ENCODE measurements at places on chromosomes 11 and 22. TPM values are rescaled to one million over a fixed set of nuclear protein-coding genes. Genes with fewer than 3 reads are reported as not detected.

YAP1 gene
- total RNA-seq, result 1.3 TPM

DNA sequence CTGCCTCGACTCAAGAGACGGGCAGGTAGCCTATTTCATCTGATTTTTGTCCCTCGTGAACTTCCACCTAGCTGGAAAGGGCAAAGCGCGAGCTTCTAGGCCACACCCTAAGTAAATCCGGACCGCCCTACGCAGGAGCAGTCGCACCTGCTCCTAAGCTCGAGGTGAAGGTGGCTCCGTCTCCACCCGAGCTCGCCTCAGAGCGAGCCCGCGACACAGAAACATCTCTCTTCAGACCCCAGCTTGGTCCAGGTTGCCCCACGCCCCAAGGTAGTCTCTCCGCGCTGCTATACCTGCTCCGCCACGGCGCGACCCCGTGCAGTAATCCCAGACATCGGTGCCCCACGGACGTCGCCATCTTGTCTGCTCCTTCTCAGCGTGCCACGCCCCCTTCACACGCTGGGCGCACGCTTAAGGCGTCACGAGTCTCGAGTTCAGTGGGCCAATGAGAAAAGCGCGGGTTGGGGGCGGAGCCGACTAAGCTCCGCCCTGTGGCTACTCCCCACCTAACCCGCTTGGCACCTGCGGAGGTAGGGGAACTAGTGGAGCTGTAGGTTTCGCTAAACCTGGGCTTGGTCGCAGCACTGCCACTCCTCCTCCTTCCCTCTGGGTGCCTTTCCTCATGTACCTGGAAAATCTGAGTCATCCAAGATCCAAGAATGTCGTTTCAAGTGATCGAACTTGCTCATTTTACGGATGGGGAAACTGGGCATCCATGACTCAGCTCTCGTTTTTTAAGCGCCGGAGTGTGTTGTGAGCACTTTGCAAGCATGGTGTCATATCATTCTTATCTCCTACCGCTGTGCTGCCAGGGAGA, at the start of gene PISD:
Gene PISD (minus strand): TSS at position 365 of the 817 bp plus-strand sequence. CDS start 7 bp downstream, at position 358.
- DNase-seq, result peak; percentile 96

SLC35F2 gene
- 3.5 TPM for total RNA-seq

- DNase-seq, result no peak
These were observed 56.1 kb upstream of the GRAMD1B start for GRCh38 chr11:123373754-123374621.

DNA sequence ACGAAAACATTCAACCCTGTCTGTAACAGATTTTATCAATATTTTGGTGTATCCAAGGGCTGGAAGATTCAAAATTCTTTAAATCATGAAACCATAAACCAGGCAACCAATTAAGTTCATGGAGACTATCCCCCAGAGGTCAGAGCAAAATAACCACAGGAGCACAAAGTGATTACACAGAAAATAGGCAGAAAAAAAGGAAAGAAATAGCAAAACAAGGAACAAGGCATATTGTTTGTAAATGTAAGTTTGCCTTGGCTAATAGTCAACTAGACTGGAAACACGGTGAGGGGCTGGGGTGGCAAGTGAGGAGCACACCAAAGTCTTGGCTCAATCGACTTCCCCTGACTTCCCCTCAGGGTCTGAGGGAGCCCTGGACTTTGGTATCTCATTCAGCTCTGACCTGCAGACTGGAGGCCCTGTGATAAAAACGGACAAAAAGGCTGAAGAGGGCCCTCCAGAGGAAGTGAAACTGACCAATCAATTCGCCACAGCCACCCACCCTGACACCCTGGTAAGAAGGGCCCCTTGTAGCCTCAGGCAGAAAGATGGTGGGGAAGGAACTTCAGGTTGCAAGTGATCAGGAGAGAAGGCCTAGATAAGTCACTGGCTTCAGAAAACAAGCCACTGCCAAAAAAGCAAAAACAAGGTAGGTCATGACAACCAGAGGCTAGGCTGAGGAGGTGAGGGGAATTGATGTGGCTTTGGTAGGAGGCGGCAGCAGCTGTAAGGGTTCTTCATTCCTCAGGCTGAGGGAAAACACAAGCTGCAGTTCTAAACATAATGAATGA, 1.8 kb downstream of the SIK3 start:
- no peak for DNase-seq

CNIH2 gene
- 61.3 TPM for total RNA-seq

SUN2 gene
- total RNA-seq, result 174 TPM

DNA sequence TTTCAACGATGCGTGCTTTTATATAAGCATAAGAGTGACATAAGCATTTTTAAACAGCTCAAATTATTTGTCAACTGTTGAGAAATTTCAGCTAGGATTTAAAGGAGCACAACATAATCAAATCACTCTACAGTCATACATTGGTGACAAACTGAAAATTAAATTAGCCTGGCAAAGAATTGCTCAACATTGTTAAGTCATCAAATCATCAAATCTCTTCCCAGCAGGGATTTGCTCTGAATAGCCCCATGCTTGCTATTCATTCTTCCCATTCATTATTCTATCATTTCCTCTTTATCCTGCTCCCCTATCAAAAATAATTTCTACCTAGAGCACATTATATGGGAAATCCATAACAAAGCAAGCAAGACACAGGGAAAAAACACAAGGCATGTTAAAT, 198.7 kb upstream of the LUZP2 start:
- no peak for DNase-seq

TRIM51 gene
- 0.37 TPM for total RNA-seq

DNA sequence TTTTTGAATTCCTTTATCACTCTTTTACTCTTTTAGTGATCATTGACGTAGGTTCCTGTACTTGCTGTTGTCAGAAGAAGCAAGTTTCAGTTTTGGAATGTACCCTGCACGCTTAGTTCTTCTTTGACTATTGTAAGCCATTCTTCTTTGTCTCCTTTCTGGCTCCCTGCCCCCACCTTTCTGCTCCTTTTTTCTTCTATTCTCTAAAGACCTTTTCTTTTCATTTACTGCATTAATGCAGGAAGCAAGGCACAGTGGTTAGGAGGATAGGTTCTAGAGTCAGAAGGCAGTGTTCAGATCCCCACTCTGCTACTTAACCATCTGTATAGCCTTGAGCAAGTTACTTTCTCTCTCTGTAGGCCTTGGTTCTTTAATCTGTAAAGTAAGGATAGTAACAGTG, 33.7 kb upstream of the RAG2 start:
- no peak for DNase-seq

SLC17A6 gene
- 170 TPM for total RNA-seq

DNA sequence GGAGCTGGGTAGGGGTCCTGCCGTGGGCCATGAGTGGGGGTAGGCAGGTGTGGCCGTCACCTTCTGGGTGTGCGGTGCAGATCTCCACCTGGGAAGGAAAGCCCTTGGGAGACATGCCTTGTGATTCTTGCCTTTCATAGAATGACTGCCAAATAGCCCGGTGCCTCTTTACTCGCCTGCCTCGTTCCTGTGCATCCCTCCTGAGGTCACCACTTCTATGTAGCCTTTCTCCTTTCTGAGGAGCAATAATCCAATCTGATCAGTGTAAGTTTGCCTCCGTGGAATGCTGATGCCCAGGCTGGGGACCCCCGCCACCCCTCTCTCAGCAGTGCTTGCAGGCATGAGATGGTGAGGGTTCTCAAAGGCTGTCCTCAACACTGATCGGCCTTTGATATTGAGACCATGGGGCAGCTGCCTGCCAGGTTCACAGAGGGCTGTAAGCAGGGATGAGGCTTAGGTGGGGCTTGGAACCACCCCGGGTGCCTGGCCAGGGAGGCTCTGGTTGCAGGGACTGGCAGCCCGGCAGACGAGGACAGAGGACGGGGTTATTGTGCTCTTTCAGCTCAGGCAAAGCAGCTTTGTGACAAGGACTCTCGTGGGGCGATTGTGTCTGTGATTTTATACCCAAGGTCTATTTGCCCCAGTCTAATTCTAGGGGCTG, 86.1 kb upstream of the WNT7B start:
- no peak for DNase-seq

GRCh38 chr11:83471831-83472727, 185.9 kb upstream of the CCDC90B start:
- no peak for DNase-seq

DNA sequence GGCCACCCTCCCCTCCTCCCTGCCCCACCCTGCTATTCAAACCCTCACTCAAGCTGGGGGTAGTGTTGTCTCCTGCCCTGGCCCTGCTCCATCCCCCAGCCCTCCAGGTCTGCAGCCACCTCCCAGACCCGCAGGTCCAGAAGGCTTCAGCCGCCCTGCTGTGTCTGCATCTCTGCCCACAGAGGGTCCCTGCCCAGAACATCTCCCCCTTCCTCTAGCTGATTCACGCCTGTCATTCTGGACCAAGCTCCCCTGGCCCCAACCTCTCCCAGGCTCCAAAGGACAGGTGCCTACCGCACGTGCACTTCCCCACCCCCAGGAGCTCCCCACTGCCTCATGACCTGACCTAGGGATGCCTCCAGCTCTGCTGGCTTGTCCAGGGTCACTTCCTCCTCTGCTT, 16.0 kb upstream of the SHISAL1 start:
- DNase-seq, result no peak
